ENCODE measurements at places on chromosomes 1 and 21. TPM values are rescaled to one million over a fixed set of nuclear protein-coding genes. Genes with fewer than 3 reads are reported as not detected.
A peak's percentile ranks its signal among the peaks of the same experiment; 100 is the strongest.

OR2AK2 gene
- not detected for total RNA-seq

ZNF593OS gene
- total RNA-seq: not detected

TGFBR3 gene
- total RNA-seq: 3.7 TPM

GNAT2 gene
- total RNA-seq: 0.14 TPM

RGS18 gene
- not detected for total RNA-seq

C1orf115 gene
- total RNA-seq: 11.5 TPM

NT5C1A gene
- not detected for total RNA-seq

BMP8B gene
- 0.82 TPM for total RNA-seq

YY1AP1 gene
- 41.8 TPM for total RNA-seq

LCE1E gene
- total RNA-seq: not detected

CFHR2 gene
- not detected for total RNA-seq

TCHH gene
- total RNA-seq: 0.02 TPM

AADACL3 gene
- total RNA-seq: 0.94 TPM

SYT2 gene
- 9.6 TPM for total RNA-seq

LCE6A gene
- total RNA-seq: not detected

GRCh38 chr1:38549191-38549590 lies 310.4 kb downstream of the RRAGC start:
- DNase-seq: no peak

- DNase-seq: no peak
Observed at GRCh38 chr21:14833666-14834351, 231.0 kb downstream of the NRIP1 start.

- DNase-seq: no peak
Observed at GRCh38 chr21:45847870-45848269, 133.7 kb upstream of the COL6A1 start.

GRCh38 chr1:112169517-112169916 lies 180.0 kb upstream of the KCND3 start:
- DNase-seq: no peak

GRCh38 chr1:110210604-110211495 lies 736 bp downstream of the KCNC4 start:
- DNase-seq: peak; percentile 63

DNA sequence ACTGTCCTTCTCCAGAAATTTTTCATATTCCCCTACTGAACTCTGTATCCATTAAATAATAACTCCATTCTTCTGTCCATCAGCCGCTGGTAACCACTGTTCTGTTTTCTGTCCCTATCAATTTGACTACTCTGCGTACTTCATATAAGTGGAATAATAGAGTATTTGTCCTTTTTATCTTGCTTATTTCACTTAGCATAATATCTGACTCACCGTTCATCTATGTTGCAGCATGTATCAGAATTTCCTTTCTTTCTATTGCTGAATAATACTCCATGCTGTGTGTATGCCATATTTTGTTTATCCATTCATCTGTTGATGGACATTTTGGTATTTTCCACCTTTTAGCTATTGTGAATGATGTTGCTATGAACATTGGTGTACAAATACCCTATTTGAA lies 71.9 kb downstream of the CEP350 start:
- no peak for DNase-seq

DNA sequence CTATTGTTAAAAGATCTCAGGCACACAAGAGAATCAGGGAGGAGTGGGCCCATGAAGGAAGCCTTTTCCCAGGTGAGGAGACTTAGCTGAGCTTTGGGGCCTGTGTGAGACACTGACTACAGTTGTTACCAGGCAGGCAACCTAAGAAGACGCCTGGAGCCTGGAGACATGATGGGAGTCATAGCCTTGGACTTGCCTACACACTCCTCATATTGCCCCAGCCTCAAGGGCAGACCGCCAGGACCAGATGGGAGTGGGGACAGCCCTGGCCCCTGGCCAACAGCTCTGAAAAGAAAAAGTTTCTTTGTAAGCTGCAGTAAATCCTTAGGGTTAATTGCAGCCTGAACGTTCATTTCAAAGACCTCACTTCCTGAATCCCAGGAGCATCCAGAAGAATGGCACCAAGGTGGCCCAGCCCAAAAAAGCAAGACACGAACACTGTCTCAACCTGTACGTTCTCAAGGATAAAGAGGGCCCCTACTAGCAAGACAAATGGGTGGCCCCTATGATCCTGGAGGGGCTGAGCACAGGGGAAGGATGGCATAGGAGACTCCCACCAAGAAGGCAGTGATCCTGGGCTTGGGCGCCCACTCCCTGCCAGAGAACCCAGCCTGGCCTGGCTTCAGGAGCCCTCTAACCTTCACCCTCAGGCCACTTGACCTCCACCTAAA lies 33.2 kb upstream of the BTG2 start:
- no peak for DNase-seq

- no peak for DNase-seq
Observed at GRCh38 chr1:58619286-58620054, 42.4 kb upstream of the TACSTD2 start.

- no peak for DNase-seq
Observed at GRCh38 chr1:36115200-36115669, 9.8 kb downstream of the COL8A2 start.

DNA sequence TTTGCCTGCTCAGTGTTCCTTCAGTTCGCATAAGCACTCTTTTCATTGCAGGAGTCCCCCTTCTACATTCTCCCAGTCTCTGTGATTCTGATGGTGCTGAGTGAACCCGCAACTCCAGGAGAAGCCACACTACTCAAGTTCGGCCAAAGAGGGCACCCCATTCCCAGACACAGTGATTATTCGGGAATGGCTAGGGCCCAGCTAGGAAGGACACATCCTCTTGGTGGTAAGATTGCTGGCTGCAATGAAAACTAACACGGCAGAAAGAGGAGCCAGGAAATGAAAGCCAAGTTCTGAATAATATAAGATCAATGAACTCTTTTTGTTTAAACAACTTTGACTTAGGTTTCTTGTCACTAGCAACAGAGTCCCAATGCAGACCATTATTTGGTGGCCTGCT lies 14.9 kb downstream of the CREG1 start:
- DNase-seq: peak; percentile 65

DNA sequence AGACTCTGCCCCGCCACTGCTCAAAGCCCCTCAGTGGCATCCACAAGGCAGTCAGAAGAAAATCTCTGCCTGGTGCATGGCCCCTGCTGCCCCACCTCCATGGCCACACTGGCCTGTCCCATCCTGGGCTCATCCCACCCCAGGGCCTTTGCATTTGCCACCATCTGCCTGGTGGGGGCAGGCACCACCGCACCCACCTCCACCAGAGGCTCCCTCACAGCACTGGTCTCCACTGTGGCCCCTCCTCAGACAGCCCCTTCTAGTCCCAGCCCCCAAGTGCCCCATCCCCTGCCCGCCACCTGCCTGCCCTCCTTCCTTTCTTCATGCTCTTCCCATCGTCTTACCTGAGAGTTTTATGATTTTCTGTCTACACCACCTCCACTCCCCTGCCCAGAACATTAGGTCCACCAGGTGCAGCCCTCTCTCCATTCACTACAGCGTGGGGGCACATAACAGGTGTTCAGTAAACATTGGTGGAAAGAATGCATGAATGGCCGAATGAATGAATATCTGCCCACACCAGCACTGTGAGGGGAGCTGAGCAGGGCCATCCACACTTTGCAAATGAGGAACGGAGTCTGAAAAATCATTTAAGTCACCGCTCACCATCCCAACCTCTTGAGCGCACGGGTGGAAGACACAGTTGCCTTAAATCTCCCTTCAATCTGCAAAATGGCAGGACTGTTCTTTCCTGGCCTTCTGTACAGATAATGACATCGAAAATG lies 2.1 kb downstream of the PRDM15 start:
- DNase-seq: no peak

DNA sequence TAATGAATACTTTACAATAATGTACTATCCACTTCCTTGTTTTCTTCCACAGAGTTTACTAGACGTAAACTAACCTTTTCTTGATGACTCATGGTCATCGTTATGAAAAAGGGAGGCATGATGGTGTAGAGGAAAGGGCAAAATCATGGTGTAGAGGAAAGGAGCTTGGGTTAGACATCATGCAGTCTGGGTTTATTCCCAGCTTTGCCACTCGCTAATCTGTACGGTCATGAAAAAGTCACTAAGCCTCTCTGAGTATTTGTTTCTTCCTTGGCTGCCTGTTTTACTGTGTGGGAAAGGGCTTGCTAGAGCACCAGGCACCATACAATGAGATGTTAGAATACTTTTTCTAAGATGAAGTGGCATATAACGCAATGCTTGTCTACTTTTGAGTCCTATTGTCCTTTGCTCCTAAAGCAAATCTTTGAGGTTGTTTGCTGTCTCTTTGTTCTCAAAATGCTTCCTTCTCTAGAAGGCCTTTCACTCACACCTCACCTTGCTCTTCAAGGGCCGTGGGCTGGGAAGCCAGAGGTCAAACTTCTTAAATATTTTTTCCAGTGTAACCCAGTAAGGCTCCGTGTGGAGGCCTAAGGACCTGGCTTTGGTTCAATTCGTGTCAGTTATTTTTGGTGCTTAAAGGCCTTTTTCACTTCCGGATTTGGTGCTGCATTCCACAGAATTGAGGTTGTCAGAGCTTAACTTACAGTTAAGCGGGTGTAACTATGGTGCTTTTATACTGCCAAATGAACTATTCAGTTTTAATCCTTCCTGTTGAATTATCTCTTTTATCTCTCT lies 9.9 kb upstream of the ETV3 start:
- no peak for DNase-seq

DNA sequence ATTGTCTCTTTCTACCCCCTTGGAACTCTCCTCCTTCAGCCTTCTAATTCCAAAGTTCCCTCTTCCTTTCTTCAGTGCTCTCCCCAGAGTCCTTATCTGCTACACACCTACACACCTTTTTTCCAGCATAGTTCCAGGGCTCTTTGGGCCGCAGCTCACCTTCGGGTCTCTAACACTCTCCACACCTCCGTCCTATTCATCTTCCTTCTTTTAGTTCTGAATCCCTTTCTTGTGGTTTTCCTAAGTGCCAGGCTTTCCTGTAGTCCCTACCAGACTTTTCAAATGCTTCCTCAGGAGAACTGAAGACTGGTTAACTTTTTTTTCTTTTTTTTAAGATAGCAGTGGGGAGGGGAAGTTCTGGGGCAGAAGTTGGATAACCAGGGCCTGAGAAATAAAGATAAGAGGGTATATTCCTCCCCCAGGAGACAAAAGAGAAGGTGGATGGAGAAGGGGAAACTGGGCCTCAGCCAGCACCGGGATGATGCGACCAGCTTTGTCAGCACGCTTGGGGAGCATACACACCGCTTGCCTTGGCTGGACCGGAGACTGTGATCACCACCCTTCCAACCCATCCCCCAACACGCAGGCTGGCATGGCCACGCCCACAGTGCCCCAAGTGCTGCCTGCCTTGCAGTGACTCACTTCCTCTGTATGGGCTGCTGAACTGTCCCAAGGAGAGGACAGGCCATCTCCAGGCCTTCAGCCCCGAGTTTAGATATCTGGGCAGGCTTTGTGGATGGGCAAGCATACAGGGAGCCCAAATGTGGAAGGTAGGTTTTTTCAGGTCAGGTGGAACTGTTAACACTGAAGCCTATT lies 2.5 kb upstream of the CERS2 start:
- DNase-seq: peak; percentile 67

- no peak for DNase-seq
Observed at GRCh38 chr1:167469280-167469965, 48.9 kb downstream of the CD247 start.

GRCh38 chr1:239997515-239998311 lies 94.0 kb upstream of the FMN2 start:
- peak; percentile 65 for DNase-seq

GRCh38 chr1:17194133-17194475 lies 10.8 kb upstream of the PADI1 start:
- DNase-seq: no peak

- no peak for DNase-seq
Observed at GRCh38 chr21:33007747-33008146, 18.0 kb upstream of the OLIG2 start.

DNA sequence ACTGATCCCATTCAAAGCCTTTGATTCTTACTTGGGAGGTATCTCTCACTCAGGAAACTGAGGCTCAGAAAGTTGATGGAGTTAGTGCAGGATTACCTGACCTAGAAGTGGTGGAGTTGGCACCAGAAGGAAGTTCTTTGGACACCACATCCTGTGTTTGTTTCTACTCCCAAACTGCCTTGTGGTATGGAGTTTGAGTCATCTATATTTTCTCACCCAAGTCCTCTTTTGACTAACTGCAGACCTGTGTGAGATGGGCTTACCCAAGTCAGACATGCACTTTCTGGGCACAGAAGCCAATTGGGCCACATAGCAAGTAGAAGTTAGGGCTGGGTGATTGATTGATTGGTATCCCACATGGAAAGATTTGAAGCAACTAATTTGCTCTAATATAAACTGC lies 36.1 kb downstream of the FGGY start:
- DNase-seq: no peak

Data from WTC11 (cell line).